Stimulated activated memory B cell treated with anti-CD40 and anti-IgM and Interleukin-4, amounts not matched to agents 10 μg/mL and 1 μg/mL and 100 μg/mL, for 72 hours (primary cell): ENCODE measurements at places on chromosomes 1 and 21.

GRCh38 chr1:108057541-108057940, 92.6 kb upstream of the VAV3 start:
- no peak for ATAC-seq
- H3K4me1 ChIP-seq, result no peaks in the 10 kb centered on the region
- H3K4me3 ChIP-seq, result no peak overlapping the region
- no peaks in the 10 kb centered on the region for H3K27me3 ChIP-seq
- no peak overlapping the region for H3K27ac ChIP-seq

GRCh38 chr1:53330819-53331218, 2.9 kb upstream of the LRP8 start:
- no peak overlapping the region for H3K27ac ChIP-seq
- H3K27me3 ChIP-seq, result no peaks in the 10 kb centered on the region
- no peak for ATAC-seq
- H3K36me3 ChIP-seq, result peaks cover 15% of the 10 kb centered on the region
- H3K4me1 ChIP-seq, result peaks cover 26% of the 10 kb centered on the region

GRCh38 chr1:57550092-57550491, 126.2 kb upstream of the DAB1 start:
- no peak for ATAC-seq
- H3K4me3 ChIP-seq, result no peak overlapping the region
- no peak overlapping the region for H3K27ac ChIP-seq
- no peaks in the 10 kb centered on the region for H3K4me1 ChIP-seq

GRCh38 chr1:221022331-221022730, 143.1 kb downstream of the HLX start:
- no peak for ATAC-seq
- no peak overlapping the region for H3K27ac ChIP-seq
- peaks cover 18% of the 10 kb centered on the region for H3K4me1 ChIP-seq

DNA sequence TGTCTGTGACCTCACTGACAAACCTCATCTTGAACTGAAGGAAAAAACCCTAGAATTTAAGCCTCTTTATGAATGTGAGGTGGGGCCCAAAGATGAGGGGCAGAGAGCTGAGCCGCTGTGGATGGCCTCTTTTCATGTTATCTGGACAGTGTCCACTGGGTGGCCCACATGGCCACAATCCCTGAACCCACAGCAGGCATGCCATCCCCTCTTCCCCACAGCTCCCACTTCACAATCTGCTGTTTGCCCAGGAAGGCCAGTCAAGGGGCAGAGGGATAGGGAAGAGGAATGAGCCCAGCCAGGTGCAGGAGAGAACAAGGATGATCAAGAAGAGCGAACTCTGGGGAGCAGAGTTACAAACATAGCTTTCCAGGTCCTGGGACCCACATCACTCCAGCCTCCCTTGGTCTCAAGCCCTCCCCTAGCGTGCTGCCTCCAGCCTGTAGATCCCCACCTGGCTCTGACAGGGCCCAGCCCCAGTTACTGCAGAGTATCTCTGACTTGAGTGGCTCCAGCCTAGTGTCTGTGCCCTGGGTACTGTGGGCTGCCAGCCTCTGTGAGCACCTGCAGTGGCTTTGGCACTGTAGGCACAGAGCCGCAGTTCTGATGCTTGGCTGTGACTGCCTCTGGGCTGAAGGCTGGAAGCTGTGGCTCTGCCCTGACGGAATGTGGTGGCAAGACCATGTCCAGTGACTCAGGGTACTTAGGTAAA, 1.9 kb upstream of the SLFNL1 start:
- H3K27me3 ChIP-seq, result no peaks in the 10 kb centered on the region
- peaks cover 46% of the 10 kb centered on the region for H3K4me1 ChIP-seq
- no peak overlapping the region for H3K4me3 ChIP-seq

DNA sequence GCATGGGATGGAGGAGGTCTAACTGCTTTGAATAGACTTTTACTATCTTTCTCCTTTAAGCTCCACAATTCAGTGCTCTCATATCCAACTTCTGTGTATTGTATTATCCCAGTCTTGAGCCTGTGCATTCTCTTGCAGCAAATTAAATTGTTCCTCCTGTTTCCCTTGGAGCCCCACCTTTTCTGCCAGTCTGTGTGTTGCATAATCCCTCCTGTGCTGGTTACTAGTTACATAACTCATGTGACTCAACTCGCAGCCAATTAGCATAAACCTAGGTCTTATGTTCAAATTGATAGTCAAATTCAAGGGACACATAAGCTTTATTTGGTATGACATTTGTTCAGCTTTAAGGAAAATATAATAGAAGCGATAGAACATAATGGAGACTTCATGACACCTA, 1863.5 kb downstream of the MRPL39 start:
- H3K36me3 ChIP-seq, result no peaks in the 10 kb centered on the region
- H3K27ac ChIP-seq, result no peak overlapping the region
- H3K4me3 ChIP-seq, result no peak overlapping the region
- no peaks in the 10 kb centered on the region for H3K4me1 ChIP-seq
- peaks cover 9% of the 10 kb centered on the region for H3K27me3 ChIP-seq

DNA sequence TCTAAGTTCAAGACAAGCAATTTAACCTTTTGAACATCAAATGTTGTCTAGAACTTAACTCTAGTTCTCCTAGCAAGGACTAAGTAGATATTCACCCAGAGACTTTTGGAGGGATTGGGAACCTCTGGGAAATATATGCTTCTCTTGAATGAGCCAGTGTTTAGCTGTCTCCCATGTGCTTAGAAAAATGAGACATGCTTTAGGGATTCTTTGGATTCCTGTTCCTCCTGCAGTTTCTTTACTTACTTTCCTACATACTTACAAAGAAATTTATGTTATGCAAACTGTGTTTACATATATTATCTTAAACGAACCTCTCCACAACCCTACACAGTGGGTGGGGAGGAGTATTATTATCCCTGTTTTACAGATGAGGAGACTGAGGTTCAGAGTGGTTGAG, 39.2 kb downstream of the RNASEL start:
- no peaks in the 10 kb centered on the region for H3K4me1 ChIP-seq
- H3K36me3 ChIP-seq, result no peaks in the 10 kb centered on the region
- no peak for ATAC-seq
- H3K27ac ChIP-seq, result no peak overlapping the region
- H3K4me3 ChIP-seq, result no peak overlapping the region
- peaks cover 13% of the 10 kb centered on the region for H3K27me3 ChIP-seq

GRCh38 chr1:101239095-101240040, 2.5 kb downstream of the S1PR1 start:
- H3K27me3 ChIP-seq, result no peaks in the 10 kb centered on the region
- no peak for ATAC-seq
- peaks cover 43% of the 10 kb centered on the region for H3K36me3 ChIP-seq
- peak overlapping the region; percentile 94 for H3K27ac ChIP-seq

- no peaks in the 10 kb centered on the region for H3K36me3 ChIP-seq
- H3K4me3 ChIP-seq, result no peak overlapping the region
- peak overlapping the region; percentile 1 for H3K27ac ChIP-seq
- no peaks in the 10 kb centered on the region for H3K27me3 ChIP-seq
- H3K4me1 ChIP-seq, result peaks cover 8% of the 10 kb centered on the region
Observed at GRCh38 chr1:25579292-25580252, 36.2 kb downstream of the LDLRAP1 start.

- no peaks in the 10 kb centered on the region for H3K27me3 ChIP-seq
- no peak for ATAC-seq
- no peak overlapping the region for H3K27ac ChIP-seq
- no peaks in the 10 kb centered on the region for H3K36me3 ChIP-seq
- H3K4me1 ChIP-seq, result peaks cover 32% of the 10 kb centered on the region
Observed at GRCh38 chr1:1616838-1617237, 1.5 kb downstream of the MIB2 start.

- H3K27me3 ChIP-seq, result no peaks in the 10 kb centered on the region
- no peak overlapping the region for H3K27ac ChIP-seq
- no peak overlapping the region for H3K4me3 ChIP-seq
- no peak for ATAC-seq
Observed at GRCh38 chr1:203270448-203270847, 34.9 kb upstream of the BTG2 start.

- H3K4me1 ChIP-seq, result no peaks in the 10 kb centered on the region
- no peak overlapping the region for H3K27ac ChIP-seq
- H3K4me3 ChIP-seq, result no peak overlapping the region
- no peak for ATAC-seq
Observed at GRCh38 chr21:34003428-34003827, 70.0 kb upstream of the MRPS6 start.

GRCh38 chr1:108482708-108483107, 32.6 kb downstream of the NBPF6 start:
- no peak overlapping the region for H3K27ac ChIP-seq
- peaks cover 16% of the 10 kb centered on the region for H3K27me3 ChIP-seq
- no peak overlapping the region for H3K4me3 ChIP-seq
- ATAC-seq, result no peak
- no peaks in the 10 kb centered on the region for H3K4me1 ChIP-seq

DNA sequence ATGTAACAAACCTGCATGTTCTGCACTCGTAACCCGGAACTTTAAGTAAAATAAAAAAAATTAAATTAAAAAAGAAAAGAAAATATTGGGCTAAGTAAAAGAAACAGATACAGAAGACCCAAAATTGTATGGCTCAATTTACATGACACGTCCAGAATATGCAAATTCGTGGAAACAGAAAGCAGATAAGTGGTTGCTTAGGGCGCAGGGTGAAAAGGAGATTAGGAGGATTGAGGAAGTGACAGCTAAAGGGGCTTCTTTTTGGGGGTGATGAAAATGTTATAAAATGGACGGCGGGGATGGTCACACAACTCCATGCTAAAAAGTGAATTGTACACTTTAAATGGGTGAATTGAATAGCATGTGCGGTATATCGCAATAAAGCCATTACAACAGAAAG, 27.4 kb upstream of the ZBTB21 start:
- ATAC-seq, result no peak
- no peaks in the 10 kb centered on the region for H3K36me3 ChIP-seq
- H3K4me3 ChIP-seq, result no peak overlapping the region

DNA sequence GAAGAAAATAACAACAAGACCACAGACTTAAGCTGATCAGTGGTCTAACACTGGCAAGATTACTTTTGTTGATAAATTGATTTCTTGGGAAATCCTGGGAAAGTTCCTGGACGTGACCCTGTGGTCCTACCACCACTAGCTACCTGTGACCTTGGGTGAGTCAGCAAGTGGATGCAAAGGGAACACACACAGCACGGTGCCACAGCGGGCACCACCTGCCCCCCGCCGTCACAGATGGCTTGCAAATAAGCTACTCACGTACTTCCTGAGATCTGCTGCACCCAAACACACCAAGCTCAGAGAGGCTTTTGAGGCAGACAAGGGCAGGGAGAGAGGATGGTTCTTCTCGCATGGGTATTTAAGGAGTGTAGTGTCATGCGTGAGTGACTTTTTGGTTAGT, 12.7 kb downstream of the CFAP298 start:
- peak; percentile 48 for ATAC-seq
- peaks cover 17% of the 10 kb centered on the region for H3K4me1 ChIP-seq
- no peak overlapping the region for H3K4me3 ChIP-seq
- H3K27ac ChIP-seq, result peak overlapping the region; percentile 19
- peaks cover 47% of the 10 kb centered on the region for H3K36me3 ChIP-seq
- H3K27me3 ChIP-seq, result no peaks in the 10 kb centered on the region
